ENCODE measurements at places on chromosomes 3 and 15. TPM values are rescaled to one million over a fixed set of nuclear protein-coding genes. Genes with fewer than 3 reads are reported as not detected.

- H3K4me3 ChIP-seq: no peak overlapping the region
- peaks cover 2% of the 10 kb centered on the region for H3K4me1 ChIP-seq
- H3K36me3 ChIP-seq: no peaks in the 10 kb centered on the region
Observed at GRCh38 chr3:111874177-111874820, 15.2 kb downstream of the PHLDB2 start.

GRCh38 chr3:55690726-55691125, 203.6 kb upstream of the WNT5A start:
- H3K27ac ChIP-seq: no peak overlapping the region
- no peaks in the 10 kb centered on the region for H3K27me3 ChIP-seq
- H3K36me3 ChIP-seq: no peaks in the 10 kb centered on the region
- H3K4me1 ChIP-seq: peaks cover 2% of the 10 kb centered on the region
- DNase-seq: peak; percentile 66
- H3K4me3 ChIP-seq: no peak overlapping the region

- no peak overlapping the region for H3K4me3 ChIP-seq
- no peaks in the 10 kb centered on the region for H3K4me1 ChIP-seq
- H3K36me3 ChIP-seq: no peaks in the 10 kb centered on the region
- no peak for DNase-seq
- no peak overlapping the region for H3K27ac ChIP-seq
- H3K27me3 ChIP-seq: no peaks in the 10 kb centered on the region
Observed at GRCh38 chr15:100090411-100090810, 251.4 kb downstream of the ADAMTS17 start.

Gene KIF7
- 4.2 TPM for total RNA-seq

Gene ATP13A5
- total RNA-seq: not detected
